ENCODE measurements at places on chromosomes 11 and 22. TPM values are rescaled to one million over a fixed set of nuclear protein-coding genes. Genes with fewer than 3 reads are reported as not detected.

Gene PKNOX2
- total RNA-seq: 19.8 TPM

Gene AQP11
- not detected for total RNA-seq

Gene CRYBB1
- 1.4 TPM for total RNA-seq

Gene FOSL1
- 7.2 TPM for total RNA-seq

Gene P2RY2
- total RNA-seq: 2.9 TPM

Gene PRR33
- not detected for total RNA-seq

Gene XKR3
- total RNA-seq: not detected

Gene HPX
- total RNA-seq: 3.0 TPM

Gene SMC1B
- total RNA-seq: not detected

Gene BTG4
- total RNA-seq: not detected

Gene TRIM48
- total RNA-seq: not detected

Gene VPREB1
- total RNA-seq: not detected

Gene MMP12
- total RNA-seq: 0.23 TPM

Gene VSIG10L2
- total RNA-seq: 0.48 TPM

Gene GTSE1
- 1.5 TPM for total RNA-seq

Gene OR56B1
- total RNA-seq: 0.24 TPM

Gene PNPLA3
- not detected for total RNA-seq

Gene SAA4
- not detected for total RNA-seq

Gene KRTAP5-9
- total RNA-seq: not detected

Gene OR51E2
- total RNA-seq: 1.2 TPM

Gene ZNF280A
- total RNA-seq: not detected

All from aorta (tissue), 5 donors.